ENCODE measurements at places on chromosomes 7 and 10.

DNA sequence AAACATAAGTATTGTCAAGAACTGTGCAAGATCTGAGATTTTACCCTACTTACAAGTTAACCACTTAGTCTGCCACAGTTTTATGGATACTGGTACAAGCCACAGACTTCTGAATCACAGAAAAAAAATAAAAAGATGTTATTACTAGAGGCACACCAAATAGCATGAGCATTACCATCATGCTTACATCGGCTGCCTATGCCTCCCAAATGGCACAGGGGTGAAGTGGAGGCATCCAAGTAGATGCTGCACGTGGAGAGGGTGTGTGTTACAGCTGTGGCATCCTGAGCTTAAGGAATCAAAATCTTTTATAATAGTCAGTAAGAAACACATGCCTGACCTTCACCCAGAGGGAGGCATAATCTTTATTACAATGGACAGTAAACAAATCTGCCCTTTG, 207.8 kb downstream of the TFEC start:
- DNase-seq = no peak

DNA sequence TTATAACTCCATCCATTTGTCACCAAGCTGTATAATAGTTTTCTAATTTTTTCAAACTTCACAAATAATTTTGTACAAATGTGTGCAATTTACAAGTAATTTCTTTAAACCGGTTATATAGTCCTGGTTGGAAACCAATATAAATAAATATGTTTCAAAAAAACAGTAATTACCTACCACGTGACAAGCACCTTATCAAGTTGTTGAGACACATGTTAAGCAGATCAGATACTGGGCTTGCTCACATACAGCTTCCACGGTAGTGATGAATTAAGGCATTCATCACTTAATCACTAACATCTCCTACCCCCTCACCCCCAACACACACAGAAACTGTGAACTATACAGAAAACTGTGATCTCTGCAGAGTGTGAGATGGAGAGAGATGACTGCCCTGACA, 630.0 kb upstream of the MBL2 start:
- no peak for DNase-seq

GRCh38 chr10:132404911-132405462, 8.0 kb downstream of the PWWP2B start:
- no peak for DNase-seq

GRCh38 chr7:150388306-150388705, 9.2 kb downstream of the ZNF775 start:
- DNase-seq = no peak

DNA sequence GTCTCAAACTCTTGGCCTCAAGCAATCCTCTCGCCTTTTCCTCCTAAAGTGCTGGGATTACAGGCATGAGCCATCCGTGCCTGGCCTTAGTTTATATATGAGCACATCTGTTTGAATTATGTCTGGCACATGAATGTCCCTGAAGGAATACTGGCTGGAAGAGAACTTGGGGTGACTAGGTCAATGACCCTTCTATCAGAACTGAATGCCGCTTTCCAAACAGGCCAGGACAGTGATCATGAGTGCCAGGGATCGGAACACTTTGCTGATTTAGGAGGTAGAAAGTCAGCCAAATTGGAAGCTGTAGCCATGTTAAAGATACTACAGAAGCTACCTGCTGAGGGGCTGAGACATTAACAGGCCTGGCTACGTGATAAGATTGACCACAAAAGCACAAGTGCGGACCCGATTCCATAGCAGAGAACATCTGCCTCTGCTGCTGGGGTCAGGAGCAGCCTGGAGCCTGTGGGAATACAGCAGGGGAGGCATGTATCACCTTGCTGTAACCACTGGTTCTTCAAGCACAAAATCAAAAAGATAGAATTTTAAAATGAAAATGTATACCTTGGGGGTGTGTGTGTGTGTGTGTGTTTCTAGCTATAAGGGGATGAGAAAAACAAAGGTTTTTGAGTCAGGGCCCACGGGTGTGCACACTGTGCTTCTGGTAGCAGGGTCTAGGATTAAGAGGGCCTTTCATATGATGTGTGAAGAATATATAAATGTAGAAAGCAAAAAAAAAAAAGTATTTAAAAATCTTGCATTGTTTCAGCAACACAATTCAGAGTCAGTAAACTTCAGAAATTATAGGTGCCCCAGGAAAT, 293.7 kb downstream of the BBS9 start:
- no peak for DNase-seq
